ENCODE measurements at places on chromosomes 13 and 19.

DNA sequence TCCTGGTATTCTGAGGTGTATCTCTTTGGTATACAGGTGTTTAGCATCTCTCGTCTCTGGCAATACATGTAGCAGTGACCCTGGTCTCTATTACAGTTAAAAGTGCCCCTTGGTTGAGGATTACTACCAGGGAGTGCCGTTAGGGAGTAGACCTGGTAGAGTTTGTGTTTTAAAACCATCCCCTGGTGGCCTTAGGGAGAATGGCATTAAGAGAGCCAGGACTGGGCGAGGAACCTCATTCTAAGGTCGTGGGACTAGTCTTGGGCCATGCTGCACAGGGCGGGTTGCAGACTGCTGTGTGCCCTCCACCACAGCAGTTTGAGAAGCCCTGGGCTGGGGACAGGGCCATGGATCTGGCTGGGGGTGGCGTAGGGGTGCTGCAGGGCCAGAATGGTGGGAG lies 35.0 kb downstream of the B3GLCT start:
- DNase-seq: peak; percentile 6

GRCh38 chr13:78160793-78161192 lies 242.2 kb upstream of the EDNRB start:
- DNase-seq: no peak

- no peak for DNase-seq
Measured at GRCh38 chr19:8213827-8214672, 4.9 kb downstream of the CERS4 start.

- no peak for DNase-seq
Measured at GRCh38 chr19:47445527-47445926, 26.2 kb downstream of the SLC8A2 start.

GRCh38 chr13:80654638-80655249 lies 313.8 kb upstream of the SPRY2 start:
- no peak for DNase-seq

- DNase-seq: no peak
Measured at GRCh38 chr19:58544591-58545285, 874 bp downstream of the TRIM28 start.

DNA sequence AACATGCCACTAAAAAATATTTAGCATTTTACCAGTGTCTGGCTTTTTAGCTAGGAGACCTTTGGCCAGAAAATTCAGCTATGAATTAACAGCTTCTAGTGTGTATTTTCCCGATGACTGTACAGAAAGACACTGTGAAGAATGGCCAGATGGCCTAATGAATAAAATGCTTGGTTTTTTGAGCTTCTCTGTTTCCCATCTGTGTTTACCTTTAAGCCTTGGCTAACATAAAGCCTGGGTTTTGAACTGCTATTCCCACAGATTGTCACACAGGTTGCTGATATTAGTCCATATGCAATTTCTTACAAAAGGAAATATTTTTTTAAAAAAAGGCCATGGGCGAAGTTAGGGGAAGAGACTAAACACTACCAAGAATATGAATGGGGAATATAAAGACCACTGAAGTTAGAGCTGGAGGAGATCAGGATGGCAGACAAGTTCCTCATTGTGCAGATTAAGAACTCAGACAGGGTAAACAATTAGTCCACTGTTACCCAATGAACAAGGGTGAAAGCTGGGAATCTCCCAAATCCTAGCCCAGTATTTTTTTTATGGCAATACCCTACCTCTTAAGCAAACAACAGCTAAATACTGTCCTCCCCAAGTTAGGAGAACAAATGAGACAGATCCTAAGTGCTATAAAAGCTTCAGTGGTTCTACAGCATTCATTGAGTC lies 95.1 kb downstream of the DCT start:
- no peak for DNase-seq

DNA sequence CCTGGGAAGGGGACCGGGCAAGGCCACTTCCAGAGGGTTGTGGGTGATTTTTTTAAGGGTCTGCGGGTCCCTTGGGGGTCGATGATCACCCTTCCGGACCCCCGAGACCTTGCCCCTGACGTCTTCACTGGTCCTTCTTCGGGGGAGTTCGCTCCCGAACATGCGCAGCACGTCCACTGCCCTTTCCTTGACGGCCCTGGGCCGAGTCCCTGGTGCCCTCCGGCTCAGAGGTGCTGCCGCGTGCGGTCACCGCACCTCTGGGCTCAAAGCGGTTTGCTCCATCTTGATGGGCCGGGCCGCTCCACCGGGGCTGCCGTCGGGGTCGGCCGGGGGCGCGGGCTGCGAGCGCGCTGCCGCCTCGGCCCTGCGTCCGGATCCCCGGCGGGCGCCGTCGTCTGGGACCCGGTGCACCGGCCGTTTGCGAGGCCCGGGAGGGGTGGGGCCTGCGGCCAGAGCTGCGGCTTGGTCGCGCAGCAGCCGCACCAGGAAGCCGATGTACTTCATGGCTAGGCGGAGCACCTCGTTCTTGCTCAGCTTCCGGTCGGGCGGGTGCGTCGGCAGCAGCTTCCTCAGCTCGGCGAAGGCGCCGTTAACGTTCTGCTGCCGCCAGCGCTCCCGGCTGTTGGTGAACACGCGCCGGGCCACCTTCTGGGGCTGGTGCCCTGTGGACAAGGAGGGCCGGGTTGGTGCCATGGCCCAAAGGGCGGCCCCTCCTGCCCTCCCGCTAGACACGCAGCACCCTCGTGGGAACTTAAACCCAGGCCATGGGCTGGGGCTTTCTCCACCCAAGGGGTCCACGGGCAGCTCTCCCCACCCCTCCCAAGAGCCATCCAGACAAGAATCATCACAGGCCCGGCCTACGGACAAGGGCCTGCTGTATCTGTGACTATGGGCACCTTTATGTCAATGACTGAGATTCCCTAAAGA lies 3.3 kb downstream of the LYL1 start:
- DNase-seq: no peak

DNA sequence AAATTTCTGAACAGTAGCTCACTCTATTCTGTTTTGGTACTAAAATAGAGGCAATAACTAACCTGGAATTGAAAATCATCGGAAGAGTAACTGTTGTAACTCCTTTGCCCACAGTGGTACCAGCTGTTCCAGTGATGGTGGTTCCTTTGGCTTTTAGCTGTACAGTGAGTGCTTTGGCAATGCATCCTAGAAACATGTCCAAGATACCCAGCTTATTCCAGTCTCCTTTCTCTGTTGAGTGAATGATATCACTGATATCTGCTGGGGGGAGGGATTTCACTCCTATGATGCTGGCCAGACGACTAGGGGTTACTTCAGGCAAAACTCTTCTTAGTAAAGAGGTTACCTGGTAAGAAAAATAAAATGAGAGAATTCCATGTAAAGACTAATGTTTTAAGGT lies 40.6 kb upstream of the FBXL3 start:
- DNase-seq: no peak

- DNase-seq: no peak
Measured at GRCh38 chr19:38219221-38219620, 4.8 kb downstream of the DPF1 start.

- no peak for DNase-seq
Measured at GRCh38 chr13:22486490-22486889, 694.3 kb upstream of the SGCG start.

DNA sequence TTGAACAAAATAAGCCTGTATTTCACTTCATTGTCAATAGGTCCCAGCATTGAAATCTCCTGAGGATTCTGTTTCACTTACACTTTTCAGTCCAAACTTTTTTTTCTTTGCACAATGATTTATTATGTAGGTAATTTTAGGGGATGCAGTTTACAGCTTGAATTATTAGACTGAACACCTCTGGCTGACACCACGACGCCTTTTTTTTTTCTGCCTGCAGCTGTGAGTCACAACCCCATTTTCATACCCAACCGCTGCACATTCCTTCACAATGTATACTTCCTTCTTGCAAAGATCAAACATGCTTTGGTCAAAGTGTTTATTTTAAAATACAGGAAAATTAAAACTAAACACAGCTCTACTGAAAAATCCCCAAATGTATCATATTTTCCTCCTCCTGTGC lies 11.4 kb downstream of the ZIC2 start:
- peak; percentile 20 for DNase-seq

GRCh38 chr19:3407556-3408516 lies 41.5 kb downstream of the NFIC start:
- DNase-seq: peak; percentile 81

GRCh38 chr13:33752597-33752996 lies 65.4 kb upstream of the RFC3 start:
- no peak for DNase-seq

GRCh38 chr19:53554804-53555203 lies 16.9 kb downstream of the ZNF331 start:
- DNase-seq: no peak

- no peak for DNase-seq
Measured at GRCh38 chr13:77298426-77298825, 28.5 kb downstream of the MYCBP2 start.

- no peak for DNase-seq
Measured at GRCh38 chr13:40583738-40584137, 82.7 kb downstream of the FOXO1 start.

DNA sequence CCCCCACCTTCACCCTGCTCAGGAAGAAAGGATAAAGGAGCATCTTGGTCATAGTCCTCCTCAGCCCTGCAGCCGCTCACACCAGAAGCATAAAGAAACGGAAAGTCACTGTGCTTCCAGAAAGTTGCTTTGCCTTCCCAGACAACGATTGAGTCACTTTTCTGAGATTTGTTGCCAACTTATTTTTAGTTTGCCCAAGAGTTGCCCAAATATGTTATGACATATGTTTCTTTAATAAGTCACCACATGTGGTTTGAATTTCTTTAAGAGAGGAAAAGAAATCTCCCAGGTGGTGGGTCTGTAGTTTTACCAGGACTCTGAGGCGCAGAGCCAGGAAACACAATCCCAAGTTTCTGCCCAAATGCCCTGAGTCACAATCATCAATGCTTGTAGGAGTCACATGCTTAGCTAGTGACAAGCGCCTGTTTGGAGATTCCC lies 63.4 kb upstream of the LRCH1 start:
- DNase-seq: no peak
